ENCODE measurements at places on chromosomes 12 and 14.

DNA sequence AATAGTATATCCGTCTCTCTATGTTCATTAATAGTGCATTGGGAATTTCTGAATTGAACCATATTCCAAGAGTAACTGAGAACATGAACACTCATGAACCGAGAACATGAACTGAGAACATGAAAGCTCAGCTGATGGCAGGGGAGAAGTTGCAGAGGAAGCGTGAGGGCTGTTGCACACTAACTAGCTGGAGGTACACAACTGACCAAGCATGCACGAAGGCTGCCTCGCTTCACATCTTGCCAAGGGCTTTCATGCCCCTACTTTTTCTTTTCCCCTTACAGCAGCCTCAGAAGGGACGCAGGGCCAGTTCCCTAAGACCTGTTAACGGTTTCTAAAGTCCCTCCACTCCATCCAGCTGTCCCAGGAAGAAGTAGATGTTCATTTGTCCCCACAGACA lies 4.3 kb downstream of the RNASE1 start:
- DNase-seq, result no peak

DNA sequence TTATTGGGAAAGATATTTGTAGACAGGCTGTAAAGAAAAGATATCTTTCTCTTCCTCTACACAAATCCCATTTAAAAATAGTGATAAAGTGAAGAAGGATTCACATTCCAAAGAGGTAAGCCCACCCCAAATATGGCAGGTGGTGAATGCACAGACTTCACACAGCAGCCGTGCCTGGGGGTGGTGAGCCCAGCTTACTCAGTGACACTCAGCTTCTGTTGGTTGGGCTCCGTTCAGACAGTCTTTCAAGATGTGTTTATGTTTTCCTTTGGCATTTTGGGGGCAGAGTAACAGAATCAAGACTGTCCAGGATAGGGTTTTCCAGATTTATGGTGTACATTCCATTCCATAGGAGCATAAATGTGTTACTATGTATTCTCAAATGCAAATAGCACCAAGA lies 4.1 kb upstream of the COL2A1 start:
- no peak for DNase-seq

GRCh38 chr14:66152302-66152701 lies 333.9 kb upstream of the CCDC196 start:
- no peak for DNase-seq

DNA sequence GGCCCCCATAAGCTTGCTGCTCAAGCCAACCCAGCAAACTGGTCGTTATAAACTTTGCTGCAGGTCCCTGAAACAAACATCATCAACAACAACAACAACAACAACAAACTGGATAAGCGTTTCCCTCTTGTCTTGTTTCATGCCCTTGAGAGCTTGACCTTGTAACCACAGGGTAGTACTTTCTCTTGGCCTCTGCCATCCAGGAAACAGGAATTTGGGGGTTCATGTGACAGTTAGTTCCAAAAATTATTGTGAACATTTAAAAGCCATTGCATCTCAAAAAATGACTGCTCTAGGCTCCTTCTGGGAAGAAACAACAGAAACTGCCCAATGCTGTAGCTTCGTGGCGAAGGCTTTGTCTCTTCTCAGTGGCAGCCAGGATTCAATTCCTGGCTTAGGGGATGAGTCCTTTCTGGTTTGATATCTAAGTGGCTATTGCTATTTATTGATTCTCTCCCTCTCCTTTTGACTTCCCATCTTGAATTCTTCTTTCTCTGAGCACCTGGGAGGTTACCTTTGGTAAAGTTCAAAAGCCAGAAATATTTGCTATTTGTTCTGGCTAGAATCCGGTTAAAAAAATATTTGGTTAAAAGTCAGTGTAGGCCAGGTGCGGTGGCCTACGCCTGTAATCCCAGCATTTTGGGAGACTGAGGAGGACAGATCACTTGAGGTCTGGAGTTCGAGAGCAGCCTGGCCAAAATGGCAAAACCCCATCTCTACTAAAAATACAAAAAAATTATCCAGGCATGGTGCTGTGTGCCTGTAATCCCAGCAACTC lies 52.0 kb upstream of the CPM start:
- no peak for DNase-seq

DNA sequence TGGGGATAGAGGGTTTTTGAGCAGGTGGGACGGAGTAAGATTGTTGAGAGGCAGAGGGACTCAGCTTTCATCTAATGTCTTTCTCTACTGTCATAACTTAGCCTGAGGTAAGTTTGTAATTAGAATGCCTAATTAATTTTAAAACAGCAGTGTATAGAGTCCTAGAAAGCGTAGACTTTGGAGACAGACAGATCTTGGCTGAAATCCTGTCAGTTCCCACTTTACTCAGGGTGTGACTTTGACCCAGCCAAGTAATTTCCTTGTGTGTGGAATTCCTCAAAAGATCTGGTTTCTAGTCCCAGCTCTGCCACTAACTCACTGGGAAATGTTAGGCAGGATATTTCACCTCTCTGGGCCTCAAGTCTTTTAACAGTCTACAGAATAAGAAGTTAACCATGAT lies 74.3 kb downstream of the SLC25A21 start:
- DNase-seq, result no peak

- DNase-seq, result no peak
These were observed 119.7 kb upstream of the DNM1L start for GRCh38 chr12:32559434-32559833.

GRCh38 chr12:48980953-48981756 lies 3.0 kb downstream of the WNT1 start:
- DNase-seq, result peak; percentile 66
